ENCODE measurements at places on chromosomes 3 and 15.

GRCh38 chr3:49787182-49787464, 781 bp upstream of the IP6K1 start:
- no peak for DNase-seq

GRCh38 chr15:67807141-67807540, 18.2 kb upstream of the SKOR1 start:
- no peak for DNase-seq

GRCh38 chr3:54817628-54818027, 110.2 kb downstream of the LRTM1 start:
- DNase-seq: no peak

- no peak for DNase-seq
Observed at GRCh38 chr15:35519541-35520149, 26.3 kb downstream of the DPH6 start.

DNA sequence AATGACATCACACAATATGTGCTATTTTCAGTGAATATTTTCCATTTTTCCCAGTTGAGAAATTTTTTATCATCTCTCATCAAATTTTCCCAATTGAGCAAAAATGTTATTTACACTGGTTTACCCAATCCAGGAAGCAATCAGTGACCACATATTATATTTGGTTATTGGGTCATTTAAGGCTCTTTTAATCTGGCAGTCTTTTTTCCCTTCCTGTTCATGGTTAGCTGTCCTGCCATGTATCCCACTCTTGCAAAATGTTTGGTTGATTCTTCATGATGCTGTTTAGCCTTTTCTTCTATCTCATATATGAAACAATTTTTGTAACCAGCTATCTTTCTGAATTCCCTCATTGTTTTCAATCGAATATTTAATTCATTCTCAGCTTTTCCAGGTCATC, 626.0 kb downstream of the RBMS3 start:
- DNase-seq: no peak

GRCh38 chr15:42275780-42276391, 2.7 kb upstream of the TMEM87A start:
- DNase-seq: no peak

GRCh38 chr3:76900596-76900995, 139.3 kb upstream of the ROBO2 start:
- no peak for DNase-seq

GRCh38 chr3:72213296-72214065, 428.5 kb upstream of the PROK2 start:
- DNase-seq: no peak

DNA sequence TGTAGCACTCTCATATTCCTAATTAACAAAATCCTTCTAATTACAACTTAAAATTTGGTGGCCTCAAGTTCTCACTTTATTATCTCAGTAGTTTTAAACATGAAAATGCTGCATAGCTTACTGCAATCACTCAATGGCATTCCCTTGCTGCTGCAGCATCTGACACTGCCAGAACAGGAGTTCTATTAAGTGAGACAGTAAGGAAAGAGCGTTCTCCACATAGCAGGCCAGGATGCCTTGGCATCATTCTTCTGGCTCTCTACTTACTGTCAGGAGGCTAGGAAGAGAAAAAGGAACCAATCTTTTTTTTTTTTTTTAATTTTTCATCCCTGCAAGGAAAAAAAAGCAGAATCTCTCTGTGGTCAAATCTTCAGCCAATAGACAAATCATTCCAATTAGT, 3.2 kb downstream of the CNBP start:
- DNase-seq: no peak

DNA sequence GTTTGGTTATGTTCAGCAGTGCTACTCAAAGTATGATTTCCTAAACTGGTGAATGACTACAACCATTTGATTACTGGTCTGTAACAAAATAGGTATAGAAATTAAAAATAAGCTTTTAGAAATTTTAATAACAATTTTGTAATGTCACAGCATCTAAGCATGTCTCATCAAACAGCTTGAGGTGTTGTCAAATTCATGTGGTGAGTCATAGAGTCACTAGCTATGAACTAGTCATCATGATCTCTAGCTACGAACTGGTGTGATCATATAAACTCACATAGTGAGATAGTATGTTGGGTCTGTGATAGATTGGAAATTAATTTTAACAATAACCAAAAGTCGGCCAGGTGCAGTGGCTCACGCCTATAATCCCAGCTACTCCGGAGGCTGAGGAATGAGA, 213.9 kb upstream of the RBMS3 start:
- DNase-seq: no peak

GRCh38 chr15:66746231-66746605, 44.2 kb downstream of the SMAD6 start:
- DNase-seq: no peak

DNA sequence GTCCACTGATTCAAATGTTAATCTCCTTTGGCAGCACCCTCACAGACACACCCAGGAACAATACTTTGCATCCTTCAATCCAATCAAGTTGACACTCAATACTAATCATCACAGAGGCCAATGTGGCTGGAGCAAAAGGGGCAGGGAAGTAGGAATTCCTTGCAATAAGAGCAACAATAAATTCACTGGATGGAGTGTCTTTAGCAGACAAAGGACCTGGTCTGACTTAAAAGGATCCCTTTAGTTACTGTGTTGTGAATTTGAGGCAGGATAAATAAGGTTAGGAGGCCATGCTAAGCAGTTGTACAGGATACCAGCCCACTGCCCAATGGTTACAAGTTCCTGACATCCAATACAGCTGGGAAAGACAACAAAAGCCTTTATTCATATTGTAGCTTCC, 12.3 kb upstream of the GFM1 start:
- DNase-seq: no peak

DNA sequence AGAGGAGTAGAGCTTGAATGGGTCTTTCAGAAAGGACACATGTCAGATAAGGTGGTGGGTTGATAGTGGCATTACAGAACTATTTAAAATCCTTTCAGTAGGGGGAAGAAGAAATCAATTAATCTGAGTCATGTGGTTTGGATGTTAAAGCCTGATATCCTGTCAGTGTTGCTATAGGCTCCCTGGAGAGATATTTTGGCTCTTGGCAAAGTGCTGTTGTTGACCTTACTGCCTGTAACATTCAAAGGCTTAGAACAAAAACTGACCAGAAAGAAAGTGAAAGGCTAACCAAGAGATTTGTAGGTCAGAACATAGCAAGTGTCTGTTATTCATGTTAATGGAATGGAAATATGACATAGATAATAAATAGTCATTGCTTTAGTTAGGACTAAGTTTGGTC, 552.9 kb downstream of the DIPK2A start:
- DNase-seq: no peak

- DNase-seq: no peak
Observed at GRCh38 chr3:114363554-114364202, 69.8 kb downstream of the TIGIT start.

- no peak for DNase-seq
Observed at GRCh38 chr3:186596568-186597287, 16.1 kb upstream of the AHSG start.

DNA sequence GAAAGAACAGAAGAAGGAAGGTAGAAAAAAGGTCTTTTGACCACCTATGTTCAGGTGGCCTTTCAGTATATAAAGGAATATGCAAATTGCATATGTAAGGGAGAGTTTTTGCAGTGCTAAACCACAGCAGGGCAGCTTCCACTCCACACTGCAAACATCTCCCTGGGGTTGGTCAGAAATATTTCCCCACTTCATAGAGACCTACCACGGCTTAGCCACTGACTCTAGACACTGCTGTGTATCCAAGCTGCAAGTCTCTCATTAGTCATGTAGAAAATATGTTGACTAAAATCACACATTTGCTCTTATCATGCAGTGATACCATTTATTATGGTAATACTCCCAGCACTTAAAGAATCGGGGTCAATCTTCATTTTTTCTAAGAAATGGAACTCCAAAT, 214.9 kb upstream of the NR2F2 start:
- DNase-seq: no peak

GRCh38 chr15:62962101-62962995, 80.2 kb upstream of the TPM1 start:
- no peak for DNase-seq

DNA sequence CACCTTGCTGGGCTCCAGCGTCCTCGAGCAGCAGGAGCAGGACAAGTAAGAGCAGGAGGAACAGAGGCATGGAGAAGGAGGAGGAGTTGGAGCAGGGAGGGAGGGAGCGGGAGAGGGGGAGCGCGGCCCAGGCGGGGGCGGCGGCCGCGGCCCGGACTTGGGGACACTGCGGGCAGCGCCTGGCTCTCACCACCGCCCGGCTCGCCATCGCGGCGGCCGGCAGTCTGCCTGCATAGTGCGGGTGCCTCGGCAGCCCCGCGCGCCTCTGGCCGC, 440 bp downstream of the DCBLD2 start:
- no peak for DNase-seq

DNA sequence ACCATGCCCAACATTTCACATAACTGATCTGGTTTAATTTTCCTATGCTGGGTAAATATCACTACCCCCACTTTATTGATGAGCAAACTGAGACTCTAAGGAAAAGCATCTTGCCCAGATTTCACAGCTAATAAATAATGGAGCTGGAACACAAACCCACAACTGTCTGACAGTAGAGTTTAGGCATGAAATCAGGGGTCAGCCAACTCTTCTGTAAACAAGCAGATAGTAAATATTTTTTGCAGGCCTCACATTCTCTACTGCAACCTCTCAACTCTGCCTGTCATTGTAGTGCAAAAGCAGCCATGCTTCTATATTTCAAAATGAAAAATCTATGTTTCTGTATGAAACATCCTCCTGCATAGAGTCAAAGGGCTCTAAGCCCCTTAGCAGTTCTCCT, 111.5 kb downstream of the ERC2 start:
- no peak for DNase-seq

DNA sequence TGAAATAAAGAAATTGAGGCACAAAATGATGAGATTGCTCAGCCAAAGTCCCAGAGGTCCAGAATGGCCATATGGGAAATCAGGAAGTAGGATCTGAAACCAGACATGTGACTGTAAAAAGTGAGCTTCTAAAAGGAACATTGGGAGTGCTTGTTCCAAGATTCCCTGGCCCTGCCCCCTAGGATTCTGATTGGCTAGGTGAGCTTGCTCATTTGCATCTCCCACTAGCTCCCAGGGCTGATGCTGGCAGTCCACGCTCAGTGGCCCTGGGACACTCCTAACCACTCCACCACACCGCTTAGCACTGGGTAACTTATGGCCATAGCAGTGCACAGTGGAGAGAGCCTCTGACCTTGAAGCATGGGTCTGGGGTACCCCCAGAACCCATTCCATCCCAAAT, 326.7 kb downstream of the NTRK3 start:
- no peak for DNase-seq

DNA sequence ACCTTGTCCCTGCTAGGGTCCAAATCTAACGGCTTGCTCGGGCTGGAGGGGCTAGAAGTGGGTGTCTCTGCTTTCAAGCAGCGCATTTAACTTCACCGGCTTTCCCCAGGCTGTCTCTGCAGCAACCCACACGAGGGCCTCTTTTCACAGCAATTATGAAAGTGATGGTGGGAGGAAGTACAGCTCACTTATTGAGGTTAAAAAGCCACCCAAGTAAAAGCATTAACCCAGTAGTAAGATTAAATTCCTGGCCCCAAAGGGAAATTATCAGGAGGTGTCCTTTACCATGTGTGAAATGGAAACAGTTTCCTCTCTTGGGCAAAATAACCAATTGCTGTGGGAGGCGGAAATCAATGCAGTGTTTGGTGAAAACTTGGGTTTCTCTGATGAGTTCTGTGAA, 41.1 kb downstream of the NGRN start:
- no peak for DNase-seq

DNA sequence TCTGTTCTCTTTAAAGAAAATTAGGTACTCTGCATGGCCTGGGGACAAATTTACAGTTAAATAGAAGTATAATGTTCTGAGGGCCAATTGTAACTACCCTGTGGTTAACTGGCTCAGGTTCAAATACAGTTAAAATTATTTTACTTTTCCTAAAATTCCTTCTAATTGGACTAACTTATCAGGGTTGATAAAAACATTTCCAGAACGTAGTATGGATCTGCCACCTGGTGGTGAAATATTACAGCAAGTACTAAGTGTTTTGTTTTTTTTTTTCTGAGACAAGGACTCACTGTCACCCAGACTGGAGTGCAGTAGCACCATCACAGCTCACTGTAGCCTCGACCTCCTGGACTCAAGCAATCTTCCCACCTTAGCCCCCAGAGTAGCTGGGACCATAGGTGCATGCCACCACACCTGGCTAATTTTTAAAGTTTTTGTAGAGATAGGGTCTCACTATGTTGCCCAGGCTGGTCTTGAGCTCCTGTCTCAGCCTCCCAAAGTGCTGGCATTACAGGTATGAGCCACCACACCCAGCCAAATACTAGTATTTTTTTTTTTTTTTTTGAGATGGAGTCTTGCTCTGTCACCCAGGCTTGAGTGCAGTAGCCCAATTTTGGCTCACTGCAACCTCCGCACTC, 29.2 kb downstream of the NEO1 start:
- no peak for DNase-seq

DNA sequence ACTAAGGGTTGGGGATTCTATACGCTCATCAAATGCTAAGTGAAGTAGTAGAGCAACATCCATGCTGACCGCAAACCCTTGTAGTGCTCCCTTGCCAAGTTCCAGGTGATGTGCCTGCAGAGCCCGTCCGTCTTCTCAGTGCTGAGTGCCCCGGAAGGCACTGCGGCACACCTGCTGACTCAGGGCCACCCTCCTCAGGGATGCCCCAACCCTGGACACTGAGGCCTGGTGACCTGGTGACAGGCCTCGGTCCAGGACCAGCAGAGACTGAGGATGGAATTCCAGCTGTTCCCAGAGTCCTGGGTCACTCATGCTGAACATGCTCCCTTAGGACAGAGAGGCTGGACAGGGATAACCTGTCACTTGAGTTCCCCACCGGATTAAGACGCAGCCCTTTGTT, 422.5 kb downstream of the OCA2 start:
- no peak for DNase-seq

DNA sequence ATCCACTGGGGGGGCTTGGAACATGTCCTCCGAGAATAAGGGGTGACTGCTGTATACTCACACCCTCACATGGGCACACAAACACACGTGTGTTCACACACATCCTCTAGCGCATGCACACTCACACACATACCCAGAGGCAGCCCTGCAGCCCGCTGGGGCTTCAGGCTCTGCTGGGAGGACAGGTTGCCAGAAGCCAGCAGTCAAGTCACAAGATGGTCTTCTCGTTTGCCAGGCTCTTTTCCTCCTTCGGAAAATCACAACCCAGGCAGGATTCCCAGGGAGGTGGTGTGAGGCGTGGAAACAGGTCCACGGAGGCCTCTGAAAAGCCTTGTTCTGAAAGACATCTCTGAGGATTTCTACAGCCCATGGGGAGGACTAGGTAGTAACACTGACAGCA, 26.8 kb downstream of the MEGF11 start:
- no peak for DNase-seq

DNA sequence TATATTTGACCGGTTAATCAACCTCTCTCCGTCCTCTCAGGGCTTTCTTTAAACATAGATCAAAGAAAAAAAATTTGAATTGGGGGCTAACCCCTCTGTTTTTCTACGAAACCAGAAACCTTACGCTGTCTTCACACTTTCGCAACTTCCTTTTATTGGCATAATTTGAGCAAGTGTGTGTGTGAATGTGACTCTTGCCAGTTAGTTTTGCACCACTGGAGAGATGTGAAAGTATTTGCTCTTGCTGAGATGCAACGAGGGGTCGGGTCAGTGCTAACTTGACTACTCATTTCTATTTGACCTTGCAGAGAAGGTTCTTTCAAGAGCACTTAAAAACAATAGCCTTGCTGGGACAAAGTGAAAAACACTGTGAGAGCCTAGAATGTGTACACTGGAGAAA, 81.2 kb downstream of the FAM43A start:
- DNase-seq: no peak

GRCh38 chr3:22496641-22497040, 706.5 kb upstream of the UBE2E2 start:
- no peak for DNase-seq

Measured in activated CD4-positive, CD25-positive, alpha-beta regulatory T cell (primary cell).